ENCODE measurements at places on chromosomes 12 and 14.

DNA sequence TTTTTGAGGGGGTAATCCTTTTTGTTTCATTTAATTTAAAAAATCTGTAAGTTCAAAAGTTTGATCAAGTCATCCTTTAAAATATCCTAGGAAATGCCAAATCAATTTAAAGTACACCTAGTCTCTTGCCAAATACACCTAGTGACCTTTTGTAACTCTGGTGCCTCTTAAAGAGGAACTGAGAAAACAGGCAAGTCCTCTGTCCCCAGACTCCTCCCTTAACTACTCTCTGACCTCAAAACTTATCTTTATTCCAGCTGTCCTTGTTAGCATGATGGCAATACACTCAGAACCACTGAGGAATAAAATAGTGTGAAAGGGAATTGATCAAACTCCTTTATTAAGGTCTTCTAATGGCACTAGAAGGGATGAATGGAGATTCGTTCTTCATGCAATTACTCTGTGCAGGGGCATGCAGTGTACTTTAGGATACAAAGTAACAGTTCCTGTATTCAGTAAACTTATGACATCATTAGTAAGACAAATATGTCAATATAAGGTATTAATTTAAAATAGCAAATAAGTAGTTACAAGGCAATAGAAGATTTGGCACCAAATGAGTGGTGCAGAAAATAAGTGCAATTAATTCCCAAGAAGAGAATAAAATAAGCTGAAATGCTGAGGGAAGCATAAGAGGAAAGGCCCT lies 3.3 kb downstream of the FAR2 start:
- peak; percentile 64 for DNase-seq

DNA sequence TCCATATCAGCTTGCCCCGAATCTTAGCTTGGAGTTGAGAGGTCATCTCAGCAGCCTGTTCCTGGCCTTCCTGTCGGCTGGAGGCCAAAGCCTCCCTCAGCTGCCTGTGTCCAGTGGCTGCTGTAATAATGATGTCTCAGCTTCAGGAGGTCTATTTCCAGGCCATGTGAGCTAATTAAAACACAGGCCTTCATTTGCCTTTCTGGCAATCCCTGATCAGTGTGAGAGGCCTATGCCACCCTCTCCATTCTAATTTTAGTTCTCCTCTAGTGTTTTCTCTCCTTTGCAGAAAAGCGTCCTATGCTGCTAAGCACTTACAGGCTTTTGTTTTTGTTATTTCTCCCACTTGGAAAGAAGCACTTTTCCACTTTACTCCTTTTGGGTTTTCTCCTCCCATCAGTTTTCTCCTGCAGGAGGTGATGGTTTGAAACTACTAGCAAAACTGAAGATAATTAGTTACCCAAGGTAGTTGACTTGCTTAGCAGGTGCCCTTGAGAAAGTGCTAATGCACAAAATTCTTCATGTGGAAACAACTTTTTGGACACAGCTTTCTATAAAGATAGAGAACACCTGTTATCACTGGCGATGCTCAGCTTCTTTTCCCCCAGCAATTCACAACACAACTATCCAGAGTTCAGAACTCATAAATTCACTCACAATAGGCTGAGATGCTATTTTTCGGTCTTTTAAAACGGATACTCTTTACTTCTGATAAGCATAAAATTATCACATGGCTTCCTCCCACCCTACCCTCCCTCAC lies 255.3 kb upstream of the GARIN6 start:
- DNase-seq, result peak; percentile 93

DNA sequence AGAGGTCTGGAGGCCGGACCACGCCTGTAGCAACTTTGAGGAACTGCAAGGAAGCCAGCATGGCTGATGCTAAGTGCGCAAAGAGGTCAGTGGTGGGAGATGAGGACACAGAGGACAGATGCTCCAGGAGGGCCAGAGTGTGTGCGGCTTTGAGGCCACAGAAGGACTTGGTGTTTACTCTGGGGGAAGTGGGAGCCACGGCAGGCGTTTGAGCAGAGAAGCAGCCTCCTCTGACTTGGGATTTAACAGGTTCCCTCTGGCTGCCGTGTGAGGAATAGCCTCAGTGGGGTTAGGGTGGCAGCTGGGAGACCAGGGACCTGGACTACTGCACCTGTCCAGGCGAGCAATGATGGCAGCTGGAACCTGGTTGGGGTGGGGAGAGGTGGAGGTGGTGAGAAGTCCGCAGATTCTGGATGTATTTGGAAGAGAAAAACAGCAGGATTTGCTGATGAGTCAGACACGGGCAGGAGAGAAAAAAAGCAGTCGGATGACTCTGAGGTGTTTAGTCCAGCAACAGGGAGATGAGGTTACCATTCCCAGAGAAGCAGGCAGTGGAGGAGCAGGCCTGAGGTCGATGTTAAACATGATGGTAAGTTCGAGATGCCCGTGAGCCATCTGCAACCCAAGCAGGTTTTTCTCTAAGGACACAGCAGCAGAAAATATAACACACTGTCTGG lies 143.5 kb downstream of the SCARB1 start:
- DNase-seq, result no peak

GRCh38 chr14:95774265-95775160 lies 60.6 kb upstream of the TCL1A start:
- peak; percentile 86 for DNase-seq

- peak; percentile 79 for DNase-seq
These were observed 197.0 kb upstream of the AMIGO2 start for GRCh38 chr12:47276621-47277309.

DNA sequence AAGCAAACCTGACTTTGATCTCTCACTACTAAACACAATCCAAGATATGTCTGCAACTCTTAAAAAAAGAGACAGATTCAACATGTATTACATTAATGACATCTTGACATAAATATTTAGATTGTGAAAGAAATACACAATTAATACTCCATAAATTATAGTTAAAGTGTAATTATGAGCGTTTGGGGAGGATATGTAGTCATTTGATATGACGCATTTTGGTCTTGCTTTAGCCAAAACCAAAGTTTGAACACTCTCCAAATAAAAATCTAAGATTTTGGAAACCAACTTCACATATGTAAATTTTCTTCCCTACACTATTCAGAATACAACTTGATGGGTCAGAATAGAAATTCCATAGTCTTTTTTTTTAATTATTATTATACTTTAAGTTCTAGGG lies 1257.6 kb downstream of the SLC16A7 start:
- DNase-seq, result no peak

DNA sequence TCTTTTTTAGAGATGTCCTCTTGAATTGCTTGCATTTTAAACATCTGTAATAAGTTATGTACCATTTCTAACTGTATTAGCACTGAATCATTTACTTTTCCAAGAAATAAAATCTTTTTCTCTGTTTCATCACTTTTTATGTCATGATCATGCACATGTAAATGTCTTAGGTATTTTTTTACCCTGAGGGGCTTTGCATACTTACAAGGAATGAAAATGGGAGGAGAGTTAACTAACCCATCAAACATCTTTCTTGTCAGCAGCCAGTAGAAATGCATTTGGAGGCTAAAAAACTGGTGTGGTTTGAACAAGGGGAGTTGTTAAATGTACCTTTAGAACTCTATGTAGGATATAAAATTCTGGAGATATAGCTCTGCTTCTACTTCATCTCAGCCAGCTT lies 1080.3 kb downstream of the GALC start:
- no peak for DNase-seq

DNA sequence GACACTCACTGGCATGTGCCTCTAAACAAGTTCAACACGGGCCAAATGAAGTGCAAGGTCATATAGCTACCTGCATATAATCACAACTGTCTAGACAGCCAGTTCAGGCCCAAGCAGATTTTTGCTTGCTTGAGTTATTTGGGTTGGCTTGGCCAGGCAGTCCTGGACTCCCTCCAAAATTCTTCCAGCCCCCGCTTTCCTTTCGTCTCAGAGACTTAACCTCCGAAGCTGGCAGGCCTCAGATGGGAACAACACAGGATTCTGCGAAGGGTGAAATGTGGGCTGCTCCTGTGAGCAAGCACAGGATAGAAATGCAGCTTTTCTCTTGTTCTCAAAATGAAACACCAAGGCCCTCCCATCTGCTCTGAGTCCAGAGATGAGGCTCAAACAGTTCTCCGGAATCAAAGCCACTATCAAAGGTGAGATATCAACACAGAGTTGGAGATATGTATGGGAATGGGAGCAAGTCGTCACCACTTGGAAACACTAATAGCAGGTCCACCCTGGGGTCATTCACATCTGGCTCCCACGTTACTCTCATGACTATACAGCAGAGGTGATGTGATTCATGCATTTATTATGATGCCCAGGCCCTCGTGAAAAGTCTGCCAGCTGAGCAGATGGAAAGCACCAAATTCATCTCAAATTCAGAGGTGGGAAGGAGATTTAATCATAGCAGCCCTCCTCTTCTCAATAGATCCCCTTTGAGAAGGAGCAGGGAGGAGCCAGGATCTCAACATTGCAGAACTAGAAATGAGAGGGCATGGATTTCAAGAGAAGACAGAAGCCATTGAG lies 389.8 kb downstream of the NUAK1 start:
- no peak for DNase-seq

DNA sequence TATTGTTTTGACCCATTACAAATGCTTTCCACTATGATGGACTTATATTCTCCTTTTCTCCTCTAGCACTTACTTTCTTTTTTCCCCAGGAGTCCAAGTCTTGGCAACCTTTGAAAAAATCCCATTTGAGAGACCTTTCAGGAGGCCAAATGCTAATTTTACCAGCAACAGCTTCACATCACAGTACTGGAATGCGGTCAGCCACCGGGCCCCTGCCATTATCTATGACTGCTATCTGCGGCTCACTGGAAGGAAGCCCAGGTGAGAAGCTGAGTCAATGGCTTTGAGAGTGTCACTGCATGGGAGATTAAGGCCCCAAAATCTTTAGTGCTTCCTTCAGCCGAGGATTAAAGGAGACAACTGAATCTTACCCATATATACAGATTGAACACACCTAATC lies 64.2 kb downstream of the ERGIC2 start:
- DNase-seq, result no peak

- DNase-seq, result no peak
These were observed 82.1 kb downstream of the TRAFD1 start for GRCh38 chr12:112207397-112207924.

- DNase-seq, result no peak
These were observed 297.2 kb downstream of the FBXL14 start for GRCh38 chr12:1297206-1297605.

DNA sequence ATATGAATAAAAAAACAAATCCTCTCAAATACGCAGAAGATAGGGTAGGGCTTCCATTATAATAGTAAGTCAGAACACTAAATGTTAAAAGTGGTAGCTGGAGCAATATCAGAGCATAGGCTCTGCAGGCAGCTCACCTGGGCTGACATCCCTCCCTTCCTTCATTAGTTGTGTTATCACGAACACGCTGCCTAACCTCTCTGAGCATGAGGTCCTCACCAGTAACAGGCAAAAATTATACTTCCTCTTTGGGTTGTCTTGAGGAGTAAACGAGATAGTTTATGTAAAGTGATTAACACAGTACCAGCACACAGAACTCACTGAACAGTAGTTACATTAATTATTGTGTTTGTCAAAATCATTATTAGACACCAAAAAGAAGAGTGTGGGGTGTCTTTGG lies 154.3 kb downstream of the STXBP6 start:
- DNase-seq, result no peak

- no peak for DNase-seq
These were observed 37.7 kb downstream of the DIP2B start for GRCh38 chr12:50542448-50542847.

- DNase-seq, result no peak
These were observed 39.5 kb downstream of the PPHLN1 start for GRCh38 chr12:42365486-42365885.

- no peak for DNase-seq
These were observed at the start of gene FGF23 for GRCh38 chr12:4379405-4379804. Gene FGF23, minus strand, starts transcription at chr12:4379712. Its CDS starts 130 bp downstream, at chr12:4379582.

- DNase-seq, result no peak
These were observed 578.7 kb upstream of the FBXO33 start for GRCh38 chr14:40010961-40011360.

DNA sequence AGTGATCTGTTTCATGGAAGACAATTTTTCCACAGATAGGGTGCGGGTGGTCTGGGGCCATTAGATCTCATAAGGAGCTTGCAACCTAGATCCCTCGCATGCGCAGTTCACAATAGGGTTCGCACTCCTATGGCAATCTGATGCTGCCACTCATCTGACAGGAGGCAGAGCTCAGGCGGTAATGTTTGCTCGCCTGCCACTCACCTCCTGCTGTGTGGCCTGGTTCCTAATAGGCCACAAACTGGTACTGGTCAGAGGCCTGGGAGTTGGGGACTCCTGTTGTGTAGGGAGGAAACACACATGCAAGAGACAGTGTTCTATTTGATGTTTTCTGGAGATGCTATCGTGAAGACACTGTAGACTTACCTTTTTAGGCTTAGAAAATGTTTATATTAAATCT lies 77.0 kb upstream of the FGD4 start:
- no peak for DNase-seq

DNA sequence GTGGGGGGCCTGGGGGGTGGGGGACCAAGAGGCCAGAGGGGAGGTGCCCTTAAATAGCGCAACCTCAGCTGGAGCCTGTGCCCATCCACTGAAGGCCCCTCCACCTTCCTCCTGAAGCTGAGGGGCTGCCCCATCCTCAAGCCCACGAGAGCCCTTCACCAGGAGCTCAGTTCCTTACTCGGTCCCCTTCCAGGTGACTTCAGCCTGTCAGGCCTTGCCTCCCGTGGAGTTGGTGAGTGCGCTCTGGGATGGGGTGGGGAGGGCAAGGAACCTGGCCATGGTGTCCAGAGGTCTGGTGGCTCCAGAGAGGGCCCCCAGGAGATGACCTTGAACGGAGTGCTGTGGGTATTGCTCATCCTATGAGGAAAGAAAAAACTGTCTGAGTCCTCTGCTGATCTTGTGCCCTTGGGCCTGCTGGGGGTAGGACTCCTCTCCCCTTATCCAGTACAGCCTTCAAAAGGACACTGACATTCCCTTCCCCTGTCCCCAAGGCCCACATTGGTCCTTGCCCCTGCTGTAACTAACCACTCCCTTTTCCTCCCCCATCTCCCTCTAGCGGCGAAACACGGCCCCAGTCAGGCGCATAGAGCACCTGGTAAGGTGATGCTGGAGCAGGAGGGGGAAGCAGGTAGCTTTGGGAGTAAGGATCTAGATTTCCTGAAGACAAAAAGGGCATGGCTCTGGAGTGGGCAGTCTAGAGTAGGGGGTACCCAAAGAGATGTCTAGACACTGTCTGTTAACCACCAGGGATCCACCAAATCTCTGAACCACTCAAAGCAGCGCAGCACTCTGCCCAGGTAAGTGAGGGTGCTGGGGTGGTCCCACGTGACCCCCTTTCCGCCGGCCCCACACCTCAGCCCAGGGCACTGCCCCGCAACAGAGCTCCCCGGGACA lies 3.6 kb downstream of the TNS2 start:
- peak; percentile 45 for DNase-seq

- DNase-seq, result no peak
These were observed 1.7 kb downstream of the KCNH3 start for GRCh38 chr12:49540229-49541139.

GRCh38 chr12:7145671-7146070 lies 15.5 kb downstream of the CLSTN3 start:
- DNase-seq, result no peak

- DNase-seq, result no peak
These were observed 25.0 kb downstream of the KTN1 start for GRCh38 chr14:55604900-55605418.

- DNase-seq, result no peak
These were observed 190.5 kb downstream of the BMP4 start for GRCh38 chr14:53766106-53766505.

All from OCI-LY7 (cell line).